ENCODE measurements at places on chromosomes 7 and 10.

GRCh38 chr7:94239661-94240234, 154.9 kb upstream of the COL1A2 start:
- no peak for DNase-seq

DNA sequence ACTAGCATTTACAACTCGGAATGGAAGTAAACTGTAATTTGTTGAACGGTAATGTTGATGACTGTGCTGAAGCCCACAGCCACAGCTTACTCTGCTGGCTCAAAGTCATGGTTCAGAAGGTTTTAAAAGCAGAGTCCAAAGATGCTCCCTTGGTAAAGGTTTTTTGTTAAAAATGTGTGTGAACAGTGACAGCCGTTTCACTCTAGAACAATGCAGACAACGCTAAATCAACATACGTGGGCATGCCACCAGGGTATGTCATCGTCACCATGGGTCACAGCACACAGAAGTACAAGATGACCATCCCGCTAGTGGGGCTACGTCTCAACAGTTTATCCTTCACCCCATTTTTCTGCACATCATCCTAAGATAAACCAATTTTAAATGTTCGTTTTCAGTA, 106.5 kb upstream of the LANCL2 start:
- DNase-seq: no peak

GRCh38 chr10:29886299-29886698, 173.1 kb downstream of the JCAD start:
- DNase-seq: no peak

- DNase-seq: no peak
These were observed 20.5 kb downstream of the CCSER2 start for GRCh38 chr10:84348860-84349259.

DNA sequence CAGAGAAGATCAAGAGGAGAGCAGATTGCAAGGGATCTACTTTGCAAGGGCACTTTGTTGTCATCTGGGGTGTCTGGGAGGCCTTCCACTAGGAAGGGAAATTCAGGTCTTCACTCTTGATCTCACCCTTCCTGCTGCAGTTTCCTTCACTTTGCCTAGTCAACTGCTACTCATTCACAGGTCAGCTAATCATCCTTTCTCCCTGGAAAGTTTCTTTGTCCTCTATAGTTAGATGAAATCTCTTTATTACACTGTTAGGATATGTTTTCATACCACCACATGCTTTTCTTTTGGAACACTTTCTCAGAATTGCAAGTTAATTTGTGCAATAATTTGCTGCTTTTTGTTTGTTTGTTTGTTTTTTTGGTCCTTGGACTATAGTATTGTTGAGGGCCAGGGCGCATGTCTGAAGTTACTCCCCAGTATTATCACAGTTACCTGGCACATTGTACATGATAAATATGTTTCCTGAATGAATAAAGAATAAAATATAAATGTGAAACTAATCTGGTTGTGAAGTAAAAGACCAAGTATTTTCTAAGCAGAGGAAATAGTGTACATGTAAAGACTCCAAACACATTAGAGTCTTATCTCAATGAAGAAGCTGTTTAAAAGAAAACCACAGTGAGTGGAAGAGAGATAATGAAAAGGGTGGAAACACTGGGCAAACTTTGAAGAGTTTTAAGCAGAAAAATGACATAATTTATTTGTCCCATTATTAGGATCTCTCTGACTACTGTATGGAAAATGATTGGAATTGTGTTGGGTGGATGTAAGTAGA, 139.9 kb upstream of the DGKB start:
- no peak for DNase-seq

DNA sequence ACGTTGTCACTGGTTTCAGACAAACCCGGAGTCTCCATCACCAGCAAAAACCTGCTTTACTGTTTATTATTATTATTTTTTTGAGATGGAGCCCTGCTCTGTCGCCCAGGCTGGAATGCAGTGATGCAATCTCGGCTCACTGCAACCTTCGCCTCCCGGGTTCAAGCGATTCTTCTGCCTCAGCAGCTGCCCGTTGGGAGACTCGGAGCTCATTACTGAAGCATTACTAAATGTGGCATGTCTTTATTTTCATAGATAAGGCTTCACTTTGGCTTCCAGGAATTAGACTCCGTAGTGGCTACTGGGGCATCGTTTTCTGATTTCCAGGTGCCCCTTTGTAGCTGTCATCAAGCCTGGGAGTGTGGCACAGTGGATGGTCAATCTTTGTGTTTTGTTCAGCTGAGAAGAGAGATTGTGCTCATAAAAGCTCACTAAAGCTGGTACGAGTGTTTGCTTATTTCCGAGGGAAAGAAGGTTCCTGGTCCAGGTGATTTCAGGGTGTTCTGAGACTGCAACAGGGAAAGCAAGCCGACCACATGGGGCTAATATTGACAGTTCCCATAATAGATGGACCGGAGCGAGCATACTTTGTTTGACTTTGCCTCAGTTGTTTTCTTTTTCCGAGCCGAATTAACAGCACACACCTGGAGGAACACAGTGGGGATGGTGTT, 163.1 kb downstream of the CAMK1D start:
- no peak for DNase-seq

GRCh38 chr10:101038484-101038883, 7.5 kb downstream of the SFXN3 start:
- DNase-seq: no peak

GRCh38 chr7:159177284-159177953, 32.8 kb upstream of the VIPR2 start:
- no peak for DNase-seq

DNA sequence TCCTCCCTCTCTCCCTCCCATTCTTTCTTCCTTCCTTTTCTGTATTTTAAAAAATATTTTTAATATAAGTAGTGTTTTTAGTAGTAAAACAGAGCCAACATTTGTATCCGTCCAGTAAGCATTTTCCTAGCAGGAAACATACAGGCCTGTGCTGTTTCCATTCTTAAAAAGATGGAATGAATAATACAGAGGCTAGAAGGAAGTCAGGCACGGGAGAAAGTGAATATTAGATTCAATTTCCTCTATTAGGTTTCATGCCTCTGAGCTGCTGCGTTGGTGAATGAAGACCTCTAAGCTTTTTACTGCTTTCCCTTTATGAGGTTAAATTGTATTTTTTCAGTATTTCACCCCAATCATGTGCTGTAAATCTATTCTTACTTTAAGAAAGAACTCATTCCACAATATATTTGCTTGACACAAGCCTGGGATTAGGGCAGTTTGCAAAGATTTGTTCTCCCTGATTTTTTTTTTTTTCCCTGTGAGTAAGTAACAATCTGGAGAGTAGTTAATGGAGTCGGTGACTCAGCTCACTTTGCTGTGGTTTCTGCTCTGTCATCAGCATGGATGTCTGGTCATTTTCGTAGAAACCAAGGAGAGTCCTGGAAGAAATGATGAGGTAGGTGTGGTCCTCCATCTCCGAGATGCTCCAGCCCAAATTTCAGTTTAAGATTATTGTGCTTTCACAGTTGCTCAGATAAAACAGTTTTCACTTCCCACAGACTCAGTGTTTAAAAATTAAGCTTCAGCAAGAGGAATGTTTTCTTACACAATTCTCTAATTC, 76.1 kb upstream of the PITRM1 start:
- DNase-seq: no peak

DNA sequence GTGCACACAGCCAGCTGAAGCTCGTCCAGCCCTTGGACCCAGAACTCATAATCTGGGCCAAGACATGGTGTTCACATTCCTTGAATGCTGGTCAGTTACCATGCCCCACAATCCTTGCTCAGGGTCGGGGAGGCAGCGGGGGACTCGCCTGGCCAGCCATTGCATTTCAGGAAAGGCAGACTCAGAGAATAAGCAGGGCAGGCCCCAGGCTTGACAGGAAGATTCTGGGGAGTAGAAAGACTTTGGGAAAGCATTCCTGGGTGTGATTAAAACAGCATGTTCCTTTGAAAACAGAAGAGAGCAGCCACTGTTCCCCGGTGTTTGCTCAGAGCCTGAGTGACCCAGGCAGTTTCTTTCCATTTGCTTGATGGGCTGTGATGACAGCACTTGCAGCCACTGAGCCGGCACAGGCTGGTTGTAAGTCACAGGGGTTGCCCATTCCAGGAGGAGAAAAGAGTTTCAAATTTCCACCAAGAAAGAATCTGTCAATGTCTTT, 473.7 kb downstream of the TYW1 start:
- DNase-seq: no peak

GRCh38 chr10:29254123-29255046, 34.5 kb upstream of the LYZL1 start:
- DNase-seq: no peak

GRCh38 chr7:112381311-112382091, 68.8 kb upstream of the IFRD1 start:
- no peak for DNase-seq

DNA sequence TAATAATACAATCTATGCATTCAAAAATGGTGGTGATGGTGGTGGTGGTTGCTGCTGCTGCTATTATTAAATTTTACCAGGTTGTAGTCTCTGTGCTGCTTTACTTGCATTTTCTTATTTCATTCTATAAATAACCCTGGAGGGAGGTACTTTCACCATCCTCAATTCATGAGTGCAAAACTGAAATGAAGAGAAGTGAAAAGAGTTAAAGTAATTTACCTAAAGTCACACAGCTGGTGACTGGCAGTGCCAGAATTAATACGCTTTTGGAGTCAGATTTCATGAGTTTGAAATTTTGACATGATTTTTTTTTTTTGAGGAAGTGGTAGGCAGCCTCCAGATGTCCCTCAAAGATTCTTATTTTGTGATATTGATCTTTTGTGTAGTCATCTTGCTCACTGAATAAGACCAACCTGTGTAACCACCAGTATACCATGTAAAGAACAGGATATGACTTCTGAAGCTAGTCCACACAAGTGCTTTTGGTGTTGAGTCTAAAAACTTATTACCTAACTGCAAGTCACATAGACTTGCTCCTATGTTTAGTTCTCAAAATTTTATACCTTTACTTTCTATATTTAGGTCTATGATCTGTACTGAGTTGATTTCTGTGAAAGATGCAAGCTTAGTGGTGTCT, 218.8 kb downstream of the ZWINT start:
- no peak for DNase-seq

DNA sequence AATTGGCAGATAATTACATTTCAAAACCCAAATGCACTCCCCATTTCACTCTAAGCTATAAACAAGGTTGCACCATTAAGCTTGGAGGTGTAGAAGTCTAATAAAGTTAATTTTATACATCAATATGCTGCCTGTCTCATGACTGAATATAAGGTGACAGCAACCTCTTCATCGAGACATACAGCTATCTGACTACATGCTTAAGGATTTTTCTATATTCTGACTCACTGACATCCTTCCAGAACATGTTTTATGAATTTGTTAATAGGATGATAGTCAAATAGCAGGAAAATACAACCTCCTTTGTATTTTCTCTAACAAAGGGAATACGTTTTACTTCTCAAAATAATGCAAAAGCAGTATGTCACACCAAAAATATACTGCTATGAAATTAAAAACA, 76.6 kb downstream of the NRBF2 start:
- DNase-seq: no peak

GRCh38 chr10:126921162-126921561, 15.9 kb downstream of the DOCK1 start:
- DNase-seq: no peak

GRCh38 chr10:48442090-48442808, 135.8 kb downstream of the MAPK8 start:
- DNase-seq: no peak

DNA sequence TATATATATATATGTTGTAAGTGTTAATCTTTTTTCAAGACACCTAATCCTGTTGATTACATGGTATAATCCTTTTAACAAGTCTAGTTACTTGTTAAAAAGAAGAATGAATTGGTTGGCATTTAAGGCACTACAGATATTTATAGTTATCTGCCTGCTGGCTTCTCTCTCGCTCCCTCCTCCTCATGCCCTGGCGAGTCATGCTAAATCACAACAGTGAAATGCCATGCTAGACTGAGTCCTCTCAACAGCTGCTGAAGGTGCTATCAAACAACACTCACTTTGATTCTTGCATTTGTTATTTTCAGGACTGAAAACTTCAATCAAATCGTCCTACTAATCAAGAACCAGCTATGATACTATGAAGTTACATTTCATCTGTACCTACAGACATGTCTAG, 15.4 kb downstream of the NRAP start:
- no peak for DNase-seq

DNA sequence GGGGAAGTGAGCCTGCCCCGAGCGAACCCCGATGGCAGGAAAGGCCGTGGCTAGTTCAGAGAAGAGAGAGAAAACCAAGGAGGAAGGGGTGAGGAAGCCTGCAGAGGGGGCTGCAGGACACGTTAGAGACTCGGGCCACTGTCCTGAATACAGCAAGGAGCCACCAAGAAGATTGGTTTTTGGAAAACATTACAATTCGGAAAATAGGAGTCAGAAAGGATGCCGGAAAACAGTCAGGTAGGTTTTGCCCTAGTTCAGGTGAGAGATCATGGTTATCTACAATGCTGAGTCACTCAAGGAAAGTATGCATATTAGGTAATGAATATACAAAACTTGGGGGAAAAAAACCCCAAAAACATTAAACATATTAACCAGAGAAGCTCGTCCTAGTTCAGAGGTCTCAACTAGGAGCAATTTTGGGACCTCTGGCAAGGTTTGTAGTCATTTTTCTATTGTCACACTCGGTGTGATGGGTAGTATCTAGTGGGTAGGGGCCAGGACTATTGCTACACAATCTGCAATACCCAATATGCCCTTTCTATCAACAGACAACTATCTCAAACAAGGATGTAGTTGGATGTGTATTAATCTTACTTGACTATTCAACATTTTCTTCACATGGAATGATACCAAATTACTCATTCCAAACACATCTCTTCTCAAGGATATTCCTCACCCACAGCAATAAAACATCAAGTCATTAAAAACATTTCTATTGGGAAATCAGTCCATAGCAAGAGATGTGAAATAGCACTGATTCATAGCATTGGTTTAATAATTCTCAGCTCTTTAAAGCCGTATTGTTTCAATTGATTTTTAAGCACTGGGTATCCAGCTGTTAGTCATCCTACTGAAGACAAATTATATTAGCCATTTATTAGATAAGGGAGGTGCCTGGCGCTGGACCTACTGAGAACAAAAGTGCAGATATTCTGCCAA, 74.4 kb upstream of the RSU1 start:
- peak; percentile 43 for DNase-seq

GRCh38 chr10:34522546-34522945, 292.6 kb downstream of the PARD3 start:
- no peak for DNase-seq

- no peak for DNase-seq
These were observed 545.8 kb upstream of the NRP1 start for GRCh38 chr10:33880291-33880690.

- no peak for DNase-seq
These were observed 124.7 kb downstream of the WDR37 start for GRCh38 chr10:1180836-1181235.

DNA sequence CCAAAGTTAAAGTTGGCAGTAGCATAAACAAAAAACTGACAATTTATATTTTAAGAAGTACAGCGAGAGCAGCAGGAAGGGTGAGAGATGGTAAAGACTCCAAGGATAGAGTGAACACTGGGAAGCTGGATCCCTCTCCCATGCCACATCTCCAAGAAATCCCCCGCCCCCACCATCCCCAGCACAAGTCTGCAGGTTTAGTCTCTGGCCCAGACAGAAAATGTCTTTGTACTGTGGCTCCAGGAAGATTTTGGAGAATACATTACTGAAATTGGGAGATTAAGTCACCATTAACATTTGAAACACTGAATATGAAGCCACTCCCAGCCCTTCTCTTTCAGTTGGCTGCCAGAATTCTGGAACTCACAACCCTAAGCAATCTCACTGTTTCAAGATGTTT, 140.3 kb downstream of the MACC1 start:
- no peak for DNase-seq
